Fibroblast of skin of abdomen (primary cell): ENCODE measurements at places on chromosomes 12 and 14.

GRCh38 chr12:119259484-119259883, 75.0 kb upstream of the CCDC60 start:
- DNase-seq: no peak

DNA sequence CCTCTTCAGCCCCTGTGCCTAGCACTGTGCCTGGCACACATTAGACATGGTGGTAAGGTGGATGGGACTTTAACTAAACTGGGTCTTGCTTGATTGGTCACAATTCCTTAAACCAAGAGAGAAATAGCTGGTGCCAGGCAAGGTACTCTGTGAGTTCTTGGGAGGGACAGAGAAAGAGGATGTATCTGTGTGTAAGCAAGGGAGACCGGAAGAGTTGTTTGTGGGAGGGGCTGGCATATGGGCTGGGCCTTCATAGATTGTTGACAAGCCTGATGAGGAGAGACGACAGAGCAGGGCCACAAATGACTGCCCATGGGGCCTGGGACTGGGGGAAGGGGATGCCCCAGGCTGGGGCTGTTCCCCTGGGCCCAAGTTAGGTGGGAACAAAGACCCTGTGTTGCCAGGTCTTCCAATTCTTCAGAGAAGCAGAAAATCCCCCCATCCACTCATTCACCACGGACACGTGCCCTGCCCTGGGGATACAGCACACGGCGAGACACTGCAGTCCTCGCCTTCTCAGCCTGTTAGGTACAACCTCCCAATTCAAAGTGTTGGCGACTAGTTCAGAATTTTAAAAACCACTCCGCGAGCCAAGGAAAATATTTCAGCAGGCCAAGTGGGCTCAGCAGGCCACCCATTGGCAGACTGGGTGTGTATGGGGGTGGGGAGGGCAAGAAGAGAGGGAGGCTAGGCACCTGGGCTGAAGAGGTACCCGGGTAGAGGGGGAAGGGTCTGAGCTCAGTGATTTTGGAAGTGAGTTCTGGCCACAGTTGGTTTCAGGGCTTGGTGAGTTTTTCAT, 11.4 kb upstream of the CYP46A1 start:
- no peak for DNase-seq

DNA sequence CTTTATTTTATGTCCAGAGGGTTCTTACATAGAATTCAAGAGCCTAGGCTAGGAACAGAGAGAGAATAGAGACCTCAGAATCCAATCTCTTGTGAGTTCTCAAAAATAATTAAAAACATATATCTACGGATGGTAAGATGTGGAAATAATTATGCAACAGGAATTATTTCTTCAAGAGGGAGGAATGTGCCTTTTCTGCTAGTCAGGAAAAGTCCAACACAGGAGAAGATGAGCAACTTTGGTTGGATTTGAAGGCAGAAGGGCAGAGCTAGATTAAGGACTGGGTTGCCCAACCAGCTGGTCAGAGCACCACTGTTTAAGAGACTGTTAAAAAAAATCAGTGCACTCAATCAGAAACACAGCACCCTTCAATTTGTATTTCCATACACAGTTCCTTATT, 365.5 kb downstream of the ETNK1 start:
- peak; percentile 13 for DNase-seq

GRCh38 chr12:19402743-19403431, 36.4 kb upstream of the AEBP2 start:
- no peak for DNase-seq

DNA sequence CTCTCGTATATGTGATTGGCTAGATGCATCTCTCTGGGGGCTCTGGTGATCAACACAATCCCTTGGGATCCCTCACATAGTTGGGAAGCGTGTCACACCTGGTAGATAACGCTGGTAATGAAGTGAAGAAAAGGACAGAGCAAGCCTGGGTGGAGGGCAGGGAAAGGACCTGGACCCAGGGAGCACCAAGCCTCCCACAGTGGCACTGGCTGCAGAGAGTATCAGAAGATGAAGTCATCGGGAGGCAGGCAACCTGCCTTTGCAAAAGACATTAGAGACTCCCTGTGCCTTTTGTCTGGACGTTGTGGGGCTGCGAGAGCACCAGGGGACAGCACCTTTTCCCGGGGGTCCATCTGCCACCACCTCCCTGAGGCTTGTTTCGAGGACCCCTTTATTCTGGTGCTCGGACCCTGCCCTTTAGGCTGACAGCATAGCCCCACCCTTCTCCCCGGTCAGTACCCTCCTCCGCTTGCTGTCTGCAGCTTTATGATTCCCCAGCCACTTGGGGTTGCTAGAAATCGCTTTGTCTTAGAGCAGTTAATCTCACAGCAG, 116.4 kb downstream of the EML1 start:
- DNase-seq: peak; percentile 20

GRCh38 chr14:97298736-97299135, 501.6 kb downstream of the VRK1 start:
- DNase-seq: no peak

DNA sequence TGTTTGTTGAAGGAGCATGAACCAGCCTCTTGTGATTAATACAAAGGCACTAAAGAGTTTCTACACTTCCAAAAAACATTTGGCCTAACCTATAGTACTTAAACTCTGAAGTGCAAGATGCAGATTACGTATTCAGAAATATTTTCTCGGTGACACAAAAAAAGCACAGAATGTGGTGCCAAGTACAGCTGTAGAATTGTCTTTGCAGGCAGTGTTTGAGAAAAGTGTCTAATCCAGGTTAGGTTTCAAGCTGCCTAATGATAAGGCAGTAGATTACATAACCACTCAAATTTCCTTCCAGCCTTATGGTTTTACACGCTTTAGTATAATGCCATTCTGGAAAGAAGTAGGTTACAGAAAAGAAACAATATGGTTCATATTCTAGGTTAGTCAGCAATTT, 205.2 kb downstream of the KLHL28 start:
- DNase-seq: no peak

DNA sequence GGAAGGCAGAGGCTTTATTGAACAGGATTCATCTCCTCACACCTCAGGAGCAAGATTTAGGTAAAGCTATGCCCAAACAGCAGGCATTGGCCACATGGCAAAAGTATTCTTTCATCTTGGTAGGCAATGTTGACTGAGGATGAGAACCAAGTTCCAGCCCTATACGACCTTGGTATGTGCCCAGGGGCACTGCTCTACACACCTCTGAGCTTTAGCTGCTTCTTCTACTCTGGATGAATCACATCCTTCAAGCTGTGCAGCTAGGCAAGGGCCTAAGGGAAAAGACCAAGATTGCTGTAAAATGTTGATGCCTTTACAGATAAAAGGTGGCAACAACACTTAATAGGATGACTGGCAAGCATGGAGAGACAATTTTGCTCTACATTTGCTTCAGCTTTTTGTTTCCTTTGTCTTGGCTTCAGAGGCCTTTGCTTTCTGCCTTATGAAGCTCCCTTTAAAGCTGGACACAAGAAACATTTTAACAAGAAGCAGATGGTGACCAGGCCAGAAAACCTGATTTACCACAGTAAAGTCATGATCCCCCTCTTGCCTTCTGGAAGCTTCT, 183.3 kb upstream of the KITLG start:
- DNase-seq: no peak

DNA sequence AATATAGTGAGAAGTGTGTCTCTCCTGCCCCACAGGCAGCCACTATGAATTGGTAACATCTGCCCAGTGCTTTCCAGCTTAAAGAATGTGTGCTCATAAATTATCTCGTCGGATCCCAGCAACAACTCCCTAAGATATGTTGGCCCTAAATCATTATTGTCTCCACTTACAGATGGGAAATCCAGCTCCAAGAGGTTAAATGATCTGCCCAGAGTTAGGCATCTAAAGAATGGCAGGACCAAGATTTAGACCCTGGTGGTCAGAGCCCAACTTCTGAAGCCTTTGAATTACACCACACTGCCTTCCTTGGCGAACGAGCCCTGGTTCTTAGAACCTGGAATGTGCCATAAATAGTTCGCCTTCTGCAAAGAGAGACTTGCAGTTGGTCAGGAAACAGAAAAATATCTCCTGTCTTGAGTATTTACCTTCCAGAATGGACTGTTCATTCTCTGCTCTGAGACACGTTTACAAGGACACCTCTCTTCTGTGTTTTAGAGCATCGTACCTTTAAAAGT, 20.1 kb upstream of the PLEK2 start:
- DNase-seq: peak; percentile 67

DNA sequence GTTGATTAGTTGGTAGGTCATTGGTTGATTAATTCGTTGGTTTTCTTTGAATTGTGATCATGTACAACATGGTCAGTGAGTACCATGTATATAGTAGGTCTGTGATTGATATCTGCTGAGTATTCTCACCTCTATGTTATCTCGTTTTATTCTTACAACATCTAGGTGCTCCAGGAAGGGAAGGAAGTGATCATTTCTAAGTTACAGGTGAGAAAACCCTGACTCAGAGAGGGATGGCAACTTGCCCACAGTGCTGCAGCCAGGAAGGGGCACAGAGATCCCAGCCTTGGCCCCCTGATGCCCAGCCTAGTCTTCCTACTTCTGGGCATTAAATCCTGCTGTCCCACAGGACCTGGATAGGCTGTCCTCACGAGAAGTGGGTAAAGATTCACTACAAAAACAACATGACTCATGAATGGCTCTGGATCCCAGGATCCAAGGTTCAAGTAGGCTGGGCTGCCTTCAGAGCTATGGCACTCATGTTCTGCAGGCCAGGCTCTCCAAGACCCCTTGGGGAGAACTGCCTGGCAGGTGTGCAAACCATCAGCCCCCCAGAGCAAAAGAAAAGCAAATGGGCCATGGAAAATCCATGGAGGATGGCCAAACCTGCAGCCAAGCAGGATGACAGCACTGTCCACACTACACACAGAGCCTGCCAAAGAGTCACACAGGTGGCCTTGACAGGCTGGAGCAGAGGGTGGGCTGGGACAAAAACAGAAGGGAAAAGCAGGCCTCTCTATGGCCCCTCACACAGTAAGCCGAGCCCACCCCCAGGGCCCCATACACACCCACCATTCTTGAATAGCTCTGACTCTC, 146.2 kb downstream of the BCL11B start:
- DNase-seq: no peak

DNA sequence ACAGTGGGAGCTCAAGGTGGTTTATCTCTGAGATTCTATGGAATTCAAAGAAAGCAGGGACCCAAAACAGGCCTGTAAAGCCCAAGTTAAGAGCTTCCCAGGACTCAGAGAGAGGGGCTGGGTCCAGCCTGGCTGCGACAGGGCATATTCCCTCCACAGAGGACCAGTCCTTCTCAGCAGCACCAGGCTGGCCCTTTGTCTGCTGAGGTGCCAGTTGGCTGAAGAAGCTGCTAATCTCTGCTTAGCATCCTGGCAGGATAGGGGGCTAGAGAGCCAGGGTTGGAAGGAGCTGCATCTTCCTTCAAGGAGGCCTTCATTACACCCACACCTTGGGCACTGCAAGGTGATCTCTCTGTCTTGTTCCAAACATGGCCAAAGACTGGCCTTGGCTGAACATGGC, 68.3 kb upstream of the TUNAR start:
- DNase-seq: no peak

- DNase-seq: peak; percentile 4
Measured at GRCh38 chr14:69346710-69347109, 51.4 kb downstream of the ERH start.

DNA sequence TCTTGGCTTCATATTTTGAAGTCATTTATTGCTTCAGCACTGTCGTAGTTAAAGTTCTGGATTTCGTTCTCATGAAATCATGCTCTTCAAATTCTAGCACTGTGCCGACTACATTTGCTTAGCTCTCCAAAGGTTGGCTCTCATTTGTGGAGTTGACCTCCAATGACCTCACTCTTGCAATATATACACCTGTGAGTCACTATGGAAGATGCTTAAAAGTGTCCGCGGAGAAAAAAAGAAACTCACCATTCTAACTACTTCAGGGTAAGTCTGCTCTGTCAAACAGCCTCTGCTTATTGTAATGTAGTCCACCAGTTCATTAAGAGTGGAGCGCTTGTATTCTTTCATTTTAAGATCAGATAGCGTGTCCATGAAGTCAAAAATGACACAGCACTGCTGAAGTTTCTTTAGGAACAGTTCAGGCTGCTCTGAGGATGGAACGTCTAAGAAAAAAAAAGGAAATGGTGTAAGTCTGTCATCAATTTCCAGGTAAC, 89.7 kb downstream of the PPP2R5E start:
- DNase-seq: no peak

GRCh38 chr12:94074980-94075629, 73.3 kb upstream of the PLXNC1 start:
- peak; percentile 88 for DNase-seq

- DNase-seq: no peak
Measured at GRCh38 chr12:53998110-53998899, 1.7 kb upstream of the HOXC9 start.

DNA sequence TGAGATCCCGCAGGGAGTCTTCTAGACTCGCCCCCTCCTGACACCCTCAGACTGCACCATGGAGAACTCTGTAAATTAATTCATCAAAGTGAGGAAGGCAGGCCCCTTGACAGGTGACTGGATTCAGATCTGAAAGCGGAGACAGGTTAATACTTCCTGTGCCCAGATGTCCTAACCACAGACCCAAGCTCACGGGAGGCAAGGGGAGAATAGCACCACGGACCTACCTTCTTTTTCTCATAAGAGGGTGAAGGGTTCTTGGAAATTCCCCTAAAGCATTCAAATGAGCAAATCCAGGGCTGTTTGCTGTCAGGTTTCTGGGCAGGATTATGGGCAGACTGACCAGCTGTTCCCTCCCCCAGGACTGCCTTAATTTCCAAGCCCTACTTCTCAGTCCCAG, 170.0 kb downstream of the ZFP36L1 start:
- no peak for DNase-seq

DNA sequence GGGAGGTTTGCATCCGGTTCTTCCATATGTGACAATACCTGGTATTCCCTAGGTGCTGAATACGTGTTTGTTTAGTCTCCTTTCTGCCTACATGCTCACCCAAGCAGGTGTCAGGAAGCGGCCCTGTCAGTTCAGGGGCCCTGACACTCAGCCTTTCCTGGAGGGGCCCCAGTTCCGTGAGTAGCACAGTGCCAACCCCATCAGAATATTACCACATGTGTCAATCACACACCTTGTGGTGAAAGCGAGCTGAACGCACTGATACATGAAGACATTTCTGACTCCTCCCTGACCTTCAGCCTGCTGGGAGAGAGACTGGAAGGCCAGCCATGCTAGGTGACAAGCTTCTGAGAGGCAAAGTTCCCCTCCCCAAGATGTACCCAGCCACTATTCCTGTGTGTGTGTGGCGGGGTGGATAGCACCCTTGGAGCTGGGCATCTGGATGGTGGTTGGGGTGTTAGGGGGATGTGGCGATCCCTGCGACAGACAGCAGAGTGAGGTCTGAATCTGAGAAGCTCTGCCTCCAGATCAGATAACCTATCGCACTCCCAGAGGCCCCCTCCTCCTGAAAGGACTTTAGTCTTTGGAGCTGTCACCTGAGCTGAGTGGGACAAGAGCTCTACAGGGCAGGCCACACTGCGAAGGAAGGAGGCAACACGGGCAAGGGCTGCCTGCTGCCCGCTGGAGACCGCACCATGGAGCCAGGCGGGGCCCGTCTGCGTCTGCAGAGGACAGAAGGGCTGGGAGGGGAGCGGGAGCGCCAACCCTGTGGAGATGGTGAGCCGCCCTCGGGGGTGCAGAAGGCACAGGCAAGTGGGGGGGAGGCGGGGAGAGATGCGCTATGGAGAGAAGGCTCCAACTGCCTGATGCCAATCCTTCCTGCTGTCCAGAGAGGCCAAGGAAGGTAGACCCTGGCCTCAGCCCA, at the start of gene SOAT2:
Gene SOAT2, plus strand, starts transcription at position 604 of the 925 bp plus-strand sequence. Its CDS starts 92 bp downstream, at position 696.
- no peak for DNase-seq

GRCh38 chr14:104376202-104377140, 203.1 kb upstream of the C14orf180 start:
- no peak for DNase-seq
